ENCODE measurements at places on chromosomes 4 and X. TPM values are rescaled to one million over a fixed set of nuclear protein-coding genes. Genes with fewer than 3 reads are reported as not detected.
A peak's percentile ranks its signal among the peaks of the same experiment; 100 is the strongest.

GRCh38 chr4:122988696-122989095, 66.3 kb upstream of the NUDT6 start:
- no peak for DNase-seq

DNA sequence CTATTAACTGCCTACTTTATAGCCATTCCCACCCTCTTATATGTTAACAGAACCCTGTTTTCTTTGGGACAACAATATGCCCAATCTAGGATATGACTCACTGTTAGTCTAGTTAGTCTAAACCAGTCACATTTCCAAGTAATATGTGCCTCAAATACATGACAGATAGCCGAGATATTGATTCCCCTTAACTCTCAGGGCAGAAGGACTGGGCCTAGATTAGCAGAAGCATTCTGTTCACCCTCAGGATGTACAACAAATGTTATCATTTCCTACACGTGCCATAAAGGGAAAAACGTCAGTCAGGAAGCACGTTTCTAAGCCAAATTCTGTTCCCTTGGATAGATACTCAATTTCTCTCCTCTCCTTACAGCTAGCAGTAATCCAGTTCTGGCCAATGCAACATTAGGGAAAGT, 114.1 kb downstream of the SLC10A7 start:
- no peak for DNase-seq

GRCh38 chr4:139419388-139419914, 34.5 kb upstream of the RAB33B start:
- peak; percentile 73 for DNase-seq

- DNase-seq: no peak
These were observed 85.9 kb downstream of the GATB start for GRCh38 chr4:151674804-151675391.

GRCh38 chrX:63404332-63404731, 53.2 kb upstream of the SPIN4 start:
- DNase-seq: no peak

- DNase-seq: peak; percentile 50
These were observed 1.6 kb upstream of the IDUA start for GRCh38 chr4:985123-985830.

- no peak for DNase-seq
These were observed 228.9 kb upstream of the ARHGAP24 start for GRCh38 chr4:85246055-85246454.

GATA1 gene
- polyA plus RNA-seq: 0.14 TPM

SATL1 gene
- polyA plus RNA-seq: 0.02 TPM

TRAM1L1 gene
- polyA plus RNA-seq: 0.59 TPM

VCX3B gene
- polyA plus RNA-seq: 0.25 TPM

All from thymus (tissue), 14 donors.